ENCODE measurements at places on chromosomes 16 and 17.

- no peak for DNase-seq
These were observed 8.3 kb downstream of the NUP93 start for GRCh38 chr16:56738221-56738620.

GRCh38 chr17:67830440-67830839, 5.1 kb downstream of the BPTF start:
- DNase-seq = no peak

DNA sequence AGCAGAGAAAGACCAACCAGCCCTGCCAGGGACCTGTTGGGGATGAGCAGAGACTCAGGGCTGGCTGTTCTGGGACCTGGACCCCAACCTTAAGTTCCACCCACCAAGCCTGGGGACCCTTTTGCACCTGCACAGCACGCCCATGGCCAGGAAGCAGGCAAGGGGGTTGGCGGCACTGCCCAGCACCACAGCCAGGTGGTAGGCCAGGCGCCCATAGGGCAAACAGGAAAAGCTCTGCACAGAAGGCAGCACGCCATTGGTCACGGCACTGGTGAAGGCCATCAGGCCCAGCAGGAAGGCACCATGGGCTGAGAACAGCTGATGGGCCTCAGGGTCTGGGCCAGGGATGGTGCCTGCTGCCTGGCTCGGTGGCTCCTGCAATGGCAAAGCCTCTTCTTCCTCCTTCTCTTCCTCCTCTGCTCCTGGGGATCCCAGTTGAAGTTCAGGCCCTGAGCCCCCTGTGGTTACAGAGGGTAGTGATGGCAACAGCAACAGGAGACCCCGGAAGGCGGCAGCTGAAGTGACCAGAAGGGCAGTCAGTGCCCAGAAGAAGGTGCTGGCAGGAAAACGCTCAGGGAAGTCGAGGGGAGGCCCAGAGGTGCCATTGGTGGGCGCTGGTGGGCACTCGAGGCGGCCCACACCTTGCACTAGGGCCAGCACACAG, 1.7 kb downstream of the SLC52A1 start:
- DNase-seq = no peak

DNA sequence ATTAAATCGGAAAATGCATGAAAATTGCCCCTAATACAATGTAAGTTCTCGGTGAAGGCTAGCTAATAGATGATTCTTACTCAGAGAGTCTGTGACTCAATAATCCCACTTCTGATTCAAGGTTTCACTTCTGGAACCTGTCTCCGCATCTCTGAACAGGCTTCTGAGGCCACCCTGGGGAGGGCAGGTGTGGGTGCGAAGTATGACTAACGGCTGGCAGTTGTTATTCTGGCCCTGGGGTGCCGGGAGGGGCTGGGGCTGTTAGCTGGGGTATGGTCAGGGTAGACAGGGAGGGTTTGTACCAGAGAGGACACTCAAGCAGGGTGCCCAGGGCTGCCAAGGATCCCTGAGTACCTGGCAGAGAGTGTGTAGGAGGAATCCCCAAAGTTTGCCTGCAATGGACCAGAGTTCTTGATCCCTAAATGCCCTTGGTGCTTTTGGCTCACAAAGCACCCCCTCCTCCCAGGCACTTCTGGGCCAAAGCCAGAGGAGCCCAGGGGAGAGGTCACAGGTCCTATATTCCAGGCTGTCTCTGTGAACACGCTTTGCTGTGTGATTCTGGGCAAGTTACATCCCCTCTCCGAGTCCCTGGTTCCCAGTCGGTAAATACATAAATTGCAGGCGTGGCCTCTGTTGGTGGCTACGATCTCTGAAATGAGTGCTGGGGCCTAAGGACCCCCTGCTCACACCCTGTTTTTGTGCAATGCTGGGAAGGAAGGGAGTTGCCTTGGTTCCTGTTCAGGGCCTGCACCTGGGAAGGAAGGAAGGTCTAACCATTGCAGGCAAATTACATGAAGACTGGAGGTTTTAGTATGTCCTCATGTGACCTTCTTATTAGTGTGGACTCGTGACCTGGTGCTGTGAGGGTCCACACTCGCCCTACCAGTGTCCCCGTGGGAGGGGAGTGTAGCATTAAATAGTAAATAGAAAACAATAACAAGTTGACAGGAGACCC, 49.9 kb upstream of the CPNE2 start:
- DNase-seq = no peak

DNA sequence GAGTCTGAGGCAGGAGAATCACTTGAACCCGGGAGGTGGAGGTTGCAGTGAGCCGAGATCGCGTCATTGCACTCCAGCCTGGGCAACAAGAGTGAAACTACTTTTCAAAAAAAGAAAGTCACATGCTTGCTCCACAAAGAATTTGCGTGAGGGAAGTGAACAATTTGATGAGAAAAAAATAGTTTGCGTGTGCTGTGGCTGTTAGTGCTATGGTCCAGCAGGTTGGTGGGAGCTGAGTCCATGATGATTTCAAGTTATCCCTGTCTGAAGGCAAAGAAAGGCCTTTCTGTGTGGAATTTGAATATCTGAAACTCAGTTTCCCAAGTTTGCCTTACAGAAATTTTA, 21.0 kb downstream of the PRCD start:
- DNase-seq = no peak

GRCh38 chr17:75720656-75721462, at the start of gene ITGB4:
Gene ITGB4, plus strand, starts transcription at chr17:75721459. Its CDS starts 3,245 bp downstream, at chr17:75724704.
- no peak for DNase-seq

DNA sequence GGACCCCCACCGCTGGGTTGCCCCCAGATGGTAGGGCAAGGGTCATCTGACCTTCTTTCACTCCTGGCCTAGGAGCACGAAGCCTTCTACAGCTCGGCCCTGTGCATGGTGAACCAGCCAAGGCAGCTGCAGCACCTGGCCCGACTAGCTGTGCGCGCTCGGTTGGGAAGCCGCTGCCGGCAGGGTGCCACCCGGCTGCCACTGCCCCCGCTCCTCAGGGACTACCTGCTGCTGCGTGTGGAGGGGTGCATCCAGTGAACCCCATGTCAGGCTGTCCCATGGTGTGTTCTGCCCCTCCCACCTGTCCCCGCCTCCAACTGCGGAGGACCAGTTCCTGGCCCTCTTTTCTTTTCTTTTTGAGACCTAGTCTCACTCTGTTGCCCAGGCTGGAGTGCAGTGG, 7.6 kb downstream of the ASB16 start:
- DNase-seq = no peak

Measured in AG10803 (cell line).